Lung (tissue), 17 donors: ENCODE measurements at places on chromosomes 11 and 22. TPM values are rescaled to one million over a fixed set of nuclear protein-coding genes. Genes with fewer than 3 reads are reported as not detected.
A peak's percentile ranks its signal among the peaks of the same experiment; 100 is the strongest.

The ACR gene
- total RNA-seq = 0.26 TPM

The TYR gene
- not detected for total RNA-seq

The OR8D1 gene
- not detected for total RNA-seq

The C11orf97 gene
- 6.3 TPM for total RNA-seq

DNA sequence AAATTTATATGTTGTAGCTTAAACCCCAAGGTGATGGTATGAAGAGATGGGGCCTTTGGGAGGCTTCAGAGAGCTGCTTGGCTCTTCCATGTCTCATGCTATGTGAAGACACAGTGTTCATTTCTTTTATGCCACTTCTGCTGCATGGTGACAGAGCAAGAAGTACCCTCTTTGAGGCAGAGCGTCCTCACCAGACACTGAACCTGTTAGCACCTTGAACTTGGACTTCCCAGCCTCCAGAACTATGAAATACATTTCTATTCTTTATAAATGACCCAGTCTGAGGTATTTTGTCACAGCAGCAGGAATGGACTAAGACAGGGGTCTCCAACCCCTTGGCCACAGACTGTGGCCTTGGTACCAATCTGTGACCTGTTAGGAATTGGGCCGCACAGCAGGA is 146.4 kb upstream of the TIMP3 start:
- no peak for DNase-seq
- no peaks in the 10 kb centered on the region for H3K27me3 ChIP-seq
- H3K36me3 ChIP-seq = no peaks in the 10 kb centered on the region
- H3K4me1 ChIP-seq = peaks cover 4% of the 10 kb centered on the region

- peaks cover 89% of the 10 kb centered on the region for H3K27me3 ChIP-seq
- no peak for DNase-seq
- H3K36me3 ChIP-seq = no peaks in the 10 kb centered on the region
- H3K4me1 ChIP-seq = no peaks in the 10 kb centered on the region
Measured at GRCh38 chr11:27700351-27701301, at the start of gene BDNF. TSS of gene BDNF (minus strand) at chr11:27700455. CDS start at chr11:27658564, 41,891 bp downstream.

DNA sequence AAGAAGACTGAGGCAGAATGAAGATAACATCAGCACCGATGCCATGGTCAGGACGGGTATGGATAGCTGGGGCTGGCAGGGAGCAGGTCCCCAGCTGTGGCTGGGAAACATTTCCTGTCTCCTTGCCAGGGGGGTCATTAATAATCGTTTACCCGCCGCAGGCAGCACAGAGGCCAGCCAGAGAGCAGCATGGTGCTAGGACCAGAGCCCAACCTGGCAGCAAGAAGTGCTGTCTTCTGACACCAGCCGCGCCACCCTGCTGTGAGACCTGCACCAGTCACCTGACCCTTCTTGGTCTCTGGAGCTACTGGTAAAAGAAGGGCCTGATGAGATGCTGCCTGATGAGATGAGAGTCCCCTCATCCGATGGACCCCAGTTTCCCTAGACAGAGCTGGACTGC is 36.3 kb downstream of the PDE2A start:
- H3K4me1 ChIP-seq = no peaks in the 10 kb centered on the region
- peaks cover 23% of the 10 kb centered on the region for H3K27me3 ChIP-seq
- H3K27ac ChIP-seq = no peak overlapping the region
- H3K4me3 ChIP-seq = no peak overlapping the region

- DNase-seq = no peak
- no peak overlapping the region for H3K4me3 ChIP-seq
- H3K27me3 ChIP-seq = no peaks in the 10 kb centered on the region
- H3K4me1 ChIP-seq = no peaks in the 10 kb centered on the region
- H3K27ac ChIP-seq = no peak overlapping the region
- no peaks in the 10 kb centered on the region for H3K36me3 ChIP-seq
Measured at GRCh38 chr11:60235321-60235720, 7.6 kb downstream of the MS4A4E start.

DNA sequence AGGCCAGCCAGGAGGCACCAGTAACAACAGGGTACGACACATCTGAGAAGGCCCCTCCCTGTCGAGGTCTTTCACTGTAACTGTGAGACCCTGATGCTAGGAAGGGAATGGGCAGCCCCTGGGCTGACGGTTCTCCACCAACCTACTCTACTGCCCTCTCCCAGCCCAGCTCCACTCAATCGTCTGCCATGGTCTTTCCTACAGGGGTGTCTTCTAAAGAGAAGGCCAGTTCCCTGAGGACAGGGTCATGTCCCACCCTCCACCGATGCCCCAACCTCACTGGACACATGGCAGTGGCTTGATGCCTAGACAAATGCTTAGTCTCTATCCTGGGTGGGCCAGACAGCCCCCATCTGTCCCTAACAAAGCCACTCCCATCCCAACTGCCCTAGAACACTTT is 46.0 kb upstream of the SLC25A1 start:
- peaks cover 2% of the 10 kb centered on the region for H3K4me1 ChIP-seq
- H3K27ac ChIP-seq = no peak overlapping the region
- no peaks in the 10 kb centered on the region for H3K27me3 ChIP-seq

- no peak overlapping the region for H3K4me3 ChIP-seq
- no peaks in the 10 kb centered on the region for H3K36me3 ChIP-seq
- H3K27ac ChIP-seq = no peak overlapping the region
- no peaks in the 10 kb centered on the region for H3K27me3 ChIP-seq
Measured at GRCh38 chr11:113934761-113935160, 30.2 kb downstream of the HTR3B start.

- peaks cover 7% of the 10 kb centered on the region for H3K4me1 ChIP-seq
- no peaks in the 10 kb centered on the region for H3K27me3 ChIP-seq
- H3K36me3 ChIP-seq = peaks cover 7% of the 10 kb centered on the region
- peak overlapping the region; percentile 71 for H3K27ac ChIP-seq
- no peak overlapping the region for H3K4me3 ChIP-seq
Measured at GRCh38 chr11:71451596-71452198, 1.3 kb upstream of the NADSYN1 start.
